ENCODE measurements at places on chromosomes 6 and 20.

DNA sequence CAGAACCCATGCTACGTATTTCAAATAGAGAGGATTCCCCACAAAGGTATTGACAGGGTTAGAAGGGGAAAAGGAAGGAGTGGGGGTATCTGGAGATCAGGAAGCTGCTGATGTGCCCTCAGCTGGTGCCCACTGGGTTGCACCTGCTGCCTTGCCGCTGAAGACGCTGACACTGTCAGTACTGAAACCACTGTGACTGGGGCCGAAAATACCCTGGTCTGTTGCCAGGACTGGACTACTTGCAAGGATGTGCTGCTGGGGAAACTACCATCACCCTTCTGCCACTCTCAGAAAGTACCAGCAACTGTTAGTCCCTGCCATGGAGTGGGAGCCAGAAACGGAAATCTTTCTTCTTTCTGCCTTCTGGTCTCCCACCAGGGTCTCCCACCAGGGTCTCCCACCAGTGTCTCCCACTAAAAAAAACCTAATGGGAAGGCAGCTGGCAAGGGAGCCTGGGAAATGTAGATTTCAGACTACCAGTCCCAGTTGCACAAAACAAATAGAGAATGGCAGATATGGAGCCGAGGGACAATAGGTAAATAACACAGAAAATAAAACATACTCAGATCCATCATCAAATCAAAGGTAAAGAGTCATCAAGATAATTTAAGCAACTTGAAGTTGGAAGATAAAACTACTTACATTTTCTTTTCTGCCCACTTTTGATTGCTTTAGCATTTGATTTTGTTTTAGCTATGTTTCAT is 204.8 kb downstream of the TPBG start:
- no peak for DNase-seq

DNA sequence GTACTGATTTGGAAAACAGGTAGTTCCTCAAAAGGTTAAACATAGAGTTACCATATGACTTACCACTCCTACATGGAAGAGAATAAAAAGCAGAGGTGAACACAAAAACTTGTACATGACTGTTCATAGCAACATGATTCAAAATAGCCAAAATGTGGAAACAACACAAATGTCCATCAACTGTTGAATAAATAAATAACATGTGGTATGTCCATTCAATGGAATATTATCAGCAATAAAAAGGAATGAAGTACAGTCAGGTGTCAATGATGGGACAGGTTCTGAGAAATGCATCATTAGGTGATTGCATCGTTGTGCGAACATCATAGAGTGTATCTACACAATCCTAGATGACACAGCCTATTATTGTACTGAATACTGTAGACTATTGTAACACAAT is 35.3 kb downstream of the NOL4L start:
- no peak for DNase-seq

DNA sequence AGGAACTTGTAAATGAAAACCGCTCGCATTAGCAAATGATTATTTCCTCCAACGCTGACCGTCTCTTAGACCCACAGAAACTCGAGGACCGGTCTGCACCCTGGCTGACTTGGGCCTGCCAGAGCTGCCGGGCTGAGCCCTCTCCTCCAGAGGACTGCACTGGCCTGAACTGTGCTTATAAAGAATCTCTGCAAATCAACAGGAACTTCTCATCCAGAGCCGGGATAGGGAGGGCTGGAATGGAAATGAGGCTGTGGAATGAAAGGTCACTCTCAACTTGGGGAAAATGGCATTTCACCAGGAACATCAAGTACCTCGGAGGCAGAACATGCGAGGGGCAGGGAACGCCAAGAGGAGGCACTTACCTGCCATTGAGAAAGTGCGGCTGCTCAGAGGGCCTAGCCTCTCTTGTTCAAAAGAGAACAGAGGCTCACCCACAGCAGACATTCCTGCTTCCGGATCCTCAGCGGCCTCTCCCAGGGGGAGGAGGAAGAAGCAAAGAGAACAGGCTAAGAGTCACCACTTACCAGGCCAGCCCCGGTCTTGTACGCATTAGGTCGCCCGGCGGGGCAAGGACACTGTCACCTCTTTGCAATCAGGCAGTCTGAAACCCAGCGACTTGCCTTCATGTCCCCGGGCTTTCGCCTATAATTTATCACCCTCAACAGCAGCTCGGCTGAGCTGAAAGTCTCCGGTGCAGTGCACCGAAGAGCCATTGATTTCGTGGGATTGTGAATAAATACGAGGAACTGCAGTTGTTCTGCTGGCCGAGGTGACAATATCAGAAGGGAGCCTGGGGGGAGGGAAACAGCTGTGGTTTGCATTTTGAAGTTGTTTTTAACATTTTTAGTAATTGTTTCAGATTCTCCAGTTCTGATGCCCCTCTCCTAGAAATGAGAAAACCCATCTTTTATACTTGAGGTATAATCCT is 37.6 kb downstream of the ZMYND8 start:
- DNase-seq: peak; percentile 70

GRCh38 chr6:20703049-20703448 is 168.8 kb downstream of the CDKAL1 start:
- no peak for DNase-seq

- no peak for DNase-seq
Observed at GRCh38 chr6:127924440-127924839, 23.6 kb upstream of the THEMIS start.

DNA sequence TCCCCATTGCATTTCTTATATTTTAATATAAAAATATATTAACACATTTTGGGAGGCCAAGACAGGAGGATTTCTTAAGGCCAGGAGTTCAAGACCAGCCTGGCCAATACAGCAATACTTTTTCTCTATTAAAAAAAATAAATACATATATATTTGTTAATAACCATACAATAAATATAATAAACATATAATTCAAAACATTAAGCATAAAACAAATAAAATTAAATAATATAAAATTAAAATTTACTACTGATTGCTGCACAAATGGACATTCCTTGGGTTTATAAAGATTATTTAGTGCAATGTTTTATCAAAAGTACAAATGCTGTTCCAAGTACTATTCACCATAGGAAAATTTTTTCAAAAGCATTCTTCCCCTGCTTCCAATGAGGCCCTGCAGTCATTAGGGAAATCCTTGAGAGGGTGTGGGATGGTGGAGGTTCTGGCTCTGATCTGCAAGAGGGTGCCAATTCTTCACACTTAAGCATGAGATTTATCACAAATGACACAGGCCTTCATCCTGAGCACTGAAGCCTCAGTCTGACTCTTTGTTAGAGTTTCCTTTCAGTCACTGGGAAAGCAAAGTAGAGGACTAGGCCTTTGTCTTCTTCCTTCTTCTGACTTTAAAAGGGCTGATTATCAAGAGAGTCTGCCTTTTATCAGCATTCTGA is 596.7 kb downstream of the EPM2A start:
- DNase-seq: no peak

GRCh38 chr20:19779634-19780033 is 21.6 kb downstream of the RIN2 start:
- DNase-seq: no peak

- no peak for DNase-seq
Observed at GRCh38 chr6:45072016-45072415, 256.1 kb upstream of the RUNX2 start.

- no peak for DNase-seq
Observed at GRCh38 chr6:112193535-112194051, 60.8 kb downstream of the LAMA4 start.

- peak; percentile 37 for DNase-seq
Observed at GRCh38 chr20:24779131-24779530, 169.9 kb upstream of the CST7 start.

DNA sequence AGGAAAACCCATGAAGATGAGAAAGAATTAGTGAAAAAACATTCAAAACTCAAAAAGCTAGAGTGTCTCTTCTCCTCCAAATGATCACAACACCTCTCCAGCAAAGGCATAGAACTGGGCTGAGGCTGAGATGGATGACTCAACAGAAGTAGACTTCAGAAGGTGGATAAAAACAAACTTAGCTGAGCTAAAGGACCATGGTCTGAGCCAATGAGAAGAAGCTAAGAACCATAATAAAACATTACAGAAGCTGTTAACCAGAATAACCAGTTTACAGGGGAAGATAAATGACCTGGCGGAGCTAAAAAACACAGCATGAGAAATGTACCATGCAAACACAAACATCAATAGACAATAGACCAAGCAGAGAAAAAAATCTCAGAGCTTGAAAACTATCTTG is 904.1 kb upstream of the MANEA start:
- DNase-seq: no peak

DNA sequence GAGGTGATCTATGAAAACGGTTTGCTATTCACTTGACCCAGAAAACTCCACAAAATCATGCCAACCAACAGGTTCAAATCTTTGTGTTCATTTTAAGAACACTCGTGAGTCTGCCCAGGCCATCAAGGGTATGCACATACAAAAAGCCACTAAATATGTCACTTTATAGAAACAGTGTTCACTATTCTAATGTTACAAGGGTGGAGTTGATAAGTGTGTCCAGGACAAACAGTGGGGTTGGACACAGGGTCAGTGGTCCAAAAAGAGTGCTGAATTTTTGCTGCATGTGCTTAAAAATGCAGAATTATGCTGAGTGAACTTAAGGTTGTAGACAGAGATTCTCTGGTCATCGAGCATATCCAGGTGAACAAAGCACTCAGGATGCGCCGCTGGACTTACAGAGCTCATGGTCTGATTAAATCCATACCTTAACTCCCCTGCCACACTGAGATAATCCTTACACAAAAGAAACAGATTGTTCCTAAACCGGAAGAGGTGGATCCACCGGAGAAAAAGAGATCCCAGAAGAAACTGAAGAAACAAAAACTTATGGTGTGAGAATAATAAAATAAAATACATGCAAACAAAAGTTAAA is 23.5 kb downstream of the KIAA0408 start:
- no peak for DNase-seq

DNA sequence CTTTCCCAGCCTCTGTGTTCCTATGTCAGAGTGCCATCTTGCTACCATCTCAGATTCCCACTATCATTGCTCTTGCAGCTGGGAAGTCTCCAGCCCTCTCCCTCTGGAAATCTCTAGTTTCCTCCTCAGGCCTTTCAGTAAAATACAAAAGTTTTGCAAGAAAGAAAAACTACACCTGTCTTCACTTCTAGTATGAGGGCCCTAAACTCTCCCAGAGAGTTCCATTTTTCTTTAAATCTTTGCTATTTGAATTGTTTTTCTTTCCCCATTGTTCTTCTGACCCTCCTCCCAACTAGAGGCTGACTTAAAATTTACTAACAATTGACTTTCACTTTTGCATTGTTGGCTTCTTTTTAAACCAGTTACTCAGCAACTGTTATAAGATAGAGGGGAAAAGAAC is 62.8 kb downstream of the LY86 start:
- DNase-seq: no peak

- DNase-seq: no peak
Observed at GRCh38 chr20:16580620-16581019, 7.4 kb upstream of the KIF16B start.

DNA sequence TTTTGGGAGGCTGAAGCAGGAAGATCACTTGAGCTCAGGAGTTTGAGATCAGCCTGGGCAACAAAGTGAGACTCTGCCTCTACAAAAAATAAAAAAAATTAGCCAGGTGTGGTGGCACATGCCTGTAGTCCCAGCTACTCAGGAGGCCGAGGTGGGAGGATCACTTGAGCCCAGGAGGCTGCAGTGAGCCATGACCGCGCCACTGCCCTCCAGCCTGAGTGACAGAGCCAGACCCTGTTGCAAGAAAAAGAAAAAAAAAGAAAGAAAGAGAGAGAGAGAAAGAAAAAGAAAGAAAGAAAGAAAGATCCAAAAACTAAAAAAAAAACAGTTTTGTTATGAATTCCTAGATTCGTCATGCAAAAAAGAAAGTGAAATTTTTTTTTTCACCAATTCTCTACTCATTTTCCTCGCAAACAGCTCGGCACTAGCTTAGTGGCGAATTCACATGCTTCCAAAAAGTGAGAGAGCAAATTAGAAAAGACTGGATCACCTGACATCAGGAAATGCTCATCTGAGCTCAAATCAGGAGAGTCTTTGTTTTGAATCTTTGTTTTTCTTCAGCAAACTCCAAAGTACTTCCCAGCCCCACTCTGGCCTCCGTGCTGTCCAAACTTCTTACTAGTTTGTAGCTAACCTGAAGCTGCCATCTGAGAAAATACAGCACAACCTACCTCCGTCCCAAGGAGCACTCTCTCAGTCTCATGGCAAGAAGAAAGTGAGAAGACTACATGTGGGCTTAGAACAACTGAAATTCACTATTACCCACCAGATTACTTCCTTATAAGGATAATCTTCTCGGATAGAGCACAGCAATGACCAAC is 27.0 kb downstream of the IPCEF1 start:
- DNase-seq: no peak

- no peak for DNase-seq
Observed at GRCh38 chr20:34369265-34369664, 6.2 kb downstream of the ITCH start.

GRCh38 chr6:96626759-96627364 is 63.9 kb downstream of the FHL5 start:
- no peak for DNase-seq

- DNase-seq: no peak
Observed at GRCh38 chr6:37794825-37795224, 24.7 kb upstream of the ZFAND3 start.

DNA sequence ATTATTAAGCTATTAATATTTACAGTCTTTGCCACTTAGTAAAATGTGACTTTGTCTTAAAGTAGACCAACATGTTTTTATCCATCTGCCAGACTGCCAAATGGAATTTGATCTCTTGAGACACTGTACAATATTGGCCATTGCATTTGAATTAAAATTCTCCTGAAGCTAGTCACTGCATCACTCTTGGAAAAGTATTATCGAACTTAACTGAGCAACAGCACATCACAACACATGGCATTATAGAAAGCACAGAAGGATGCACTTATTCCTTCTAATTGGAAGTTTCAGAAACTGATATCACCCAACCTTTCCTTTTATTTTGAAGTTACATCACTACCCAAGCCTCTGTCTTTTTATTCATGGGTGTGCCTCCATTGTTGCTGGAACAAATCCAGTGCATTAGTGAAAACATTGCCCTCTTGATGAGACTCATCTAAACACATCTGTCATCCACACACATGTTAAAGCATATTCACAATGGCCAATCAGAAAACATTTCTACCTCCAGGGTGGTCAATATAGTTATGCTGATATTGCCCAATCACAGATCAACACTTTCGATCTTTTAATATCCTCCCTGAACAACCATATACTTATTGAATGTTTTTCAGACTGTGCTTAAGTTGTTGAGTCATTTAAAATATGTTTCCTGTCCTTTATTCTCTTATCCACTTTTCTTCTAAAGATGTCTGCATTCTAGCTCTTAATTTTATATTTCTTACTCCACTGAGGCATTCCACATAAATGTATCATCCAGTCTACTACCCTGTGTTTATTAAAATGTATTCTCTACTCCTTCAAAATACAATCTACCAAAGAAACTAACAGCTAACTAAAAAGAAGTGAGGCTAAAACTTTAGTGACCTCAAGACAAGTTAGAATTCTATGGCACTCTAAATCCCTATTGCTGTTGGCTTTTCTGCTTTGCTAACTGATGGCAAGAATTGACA is 535.0 kb downstream of the RFPL4B start:
- DNase-seq: no peak

- no peak for DNase-seq
Observed at GRCh38 chr6:147651249-147652063, 143.0 kb downstream of the SAMD5 start.
